ENCODE measurements at places on chromosomes 1 and 21. TPM values are rescaled to one million over a fixed set of nuclear protein-coding genes. Genes with fewer than 3 reads are reported as not detected.

DNA sequence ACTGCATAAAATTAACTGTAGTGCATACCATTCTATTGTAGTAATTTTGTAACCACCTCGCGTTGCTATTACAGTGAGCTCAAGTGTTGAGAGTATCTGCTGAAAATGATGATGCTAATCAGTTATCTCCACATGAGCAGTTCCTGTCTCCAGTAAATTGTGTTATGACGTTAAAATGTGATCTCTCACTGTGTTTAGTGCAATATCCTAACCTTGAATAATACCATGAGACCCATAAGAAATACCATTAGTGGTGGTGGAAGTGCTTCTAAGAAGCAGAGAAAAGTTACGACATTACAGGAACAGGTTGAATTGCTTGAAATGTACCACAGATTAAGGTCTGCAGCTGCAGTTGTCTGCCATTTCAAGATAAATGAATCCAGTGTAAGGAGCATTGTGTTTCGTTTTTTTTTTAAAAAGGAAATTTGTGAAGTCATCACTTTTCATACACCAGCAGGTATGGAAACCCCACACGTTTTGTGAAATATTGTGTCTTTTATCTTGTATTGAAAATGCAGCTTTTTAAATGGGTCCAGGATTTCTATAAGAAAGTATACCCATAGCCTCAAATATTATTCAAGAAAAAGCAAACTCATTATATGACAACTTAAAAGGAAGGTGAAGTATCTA, 72.5 kb downstream of the ANGPTL1 start:
- no peak overlapping the region for H3K4me3 ChIP-seq
- no peaks in the 10 kb centered on the region for H3K36me3 ChIP-seq
- H3K27ac ChIP-seq: no peak overlapping the region
- no peaks in the 10 kb centered on the region for H3K27me3 ChIP-seq
- H3K4me1 ChIP-seq: no peaks in the 10 kb centered on the region
- no peak for DNase-seq

SRGAP2C gene
- 18.1 TPM for total RNA-seq

ADAR gene
- 223 TPM for total RNA-seq

OR2T33 gene
- not detected for total RNA-seq

- no peak overlapping the region for H3K4me3 ChIP-seq
- peaks cover 75% of the 10 kb centered on the region for H3K4me1 ChIP-seq
- no peak overlapping the region for H3K27ac ChIP-seq
- no peaks in the 10 kb centered on the region for H3K36me3 ChIP-seq
Observed at GRCh38 chr1:66278260-66279021, 255.5 kb upstream of the SGIP1 start.

GRCh38 chr1:209675565-209676154, 448 bp downstream of the G0S2 start:
- peaks cover 9% of the 10 kb centered on the region for H3K27me3 ChIP-seq
- H3K36me3 ChIP-seq: no peaks in the 10 kb centered on the region
- H3K4me1 ChIP-seq: peaks cover 25% of the 10 kb centered on the region
- H3K4me3 ChIP-seq: peak overlapping the region; percentile 46
- no peak overlapping the region for H3K27ac ChIP-seq

F5 gene
- total RNA-seq: 72.2 TPM

DNA sequence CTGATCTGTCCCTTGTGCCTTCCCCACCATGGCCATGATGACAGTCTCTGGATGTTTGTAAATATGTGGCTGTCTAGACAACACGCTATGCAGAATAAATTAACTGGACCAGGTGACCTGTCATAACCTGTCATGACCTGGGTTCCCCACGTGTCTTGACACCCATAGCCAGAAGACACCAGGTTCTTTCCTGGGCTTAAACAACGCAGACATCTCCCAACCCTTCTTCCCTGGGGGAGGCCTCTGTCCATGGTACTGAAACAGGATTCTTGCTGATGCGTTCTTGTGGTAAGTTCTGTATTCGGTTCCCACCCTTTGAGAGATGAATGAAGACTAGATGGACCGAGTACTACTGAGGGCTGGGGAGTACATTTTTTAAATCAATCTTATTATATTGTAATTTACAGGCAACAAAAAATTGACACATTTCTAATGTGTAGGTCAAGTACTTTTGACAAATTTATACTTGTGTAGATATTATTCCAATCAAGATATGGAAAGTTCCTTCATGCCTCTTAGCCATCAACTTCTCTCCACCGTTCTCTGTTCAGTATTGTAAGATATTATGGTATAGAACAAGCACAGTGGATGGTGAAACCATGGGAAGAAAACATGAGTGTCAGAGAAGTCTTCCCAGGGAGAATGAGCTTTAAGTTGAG, 738.8 kb downstream of the PTPRU start:
- no peak overlapping the region for H3K4me3 ChIP-seq
- H3K27me3 ChIP-seq: no peaks in the 10 kb centered on the region
- H3K36me3 ChIP-seq: no peaks in the 10 kb centered on the region
- no peaks in the 10 kb centered on the region for H3K4me1 ChIP-seq

DNA sequence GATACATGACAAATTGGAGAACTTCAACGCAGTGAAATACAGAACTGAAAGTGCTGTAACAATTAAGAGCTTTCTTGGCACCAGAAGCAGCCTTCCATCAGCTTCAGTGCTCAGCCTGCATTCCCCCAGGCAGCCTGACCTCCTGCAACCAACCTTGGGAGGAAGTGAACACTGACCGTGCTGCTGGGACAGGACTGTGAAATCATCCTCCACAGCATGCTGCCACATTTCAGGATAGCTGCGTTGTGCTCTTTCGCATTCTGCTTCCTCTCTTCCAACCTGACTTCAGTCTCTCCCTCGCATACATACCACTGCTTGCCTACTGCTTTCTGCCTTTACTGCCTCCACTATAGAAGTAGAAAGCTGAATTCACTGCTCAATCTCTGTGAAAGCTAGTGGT, 388.6 kb downstream of the RWDD3 start:
- no peak for DNase-seq
- H3K4me3 ChIP-seq: no peak overlapping the region
- H3K36me3 ChIP-seq: no peaks in the 10 kb centered on the region
- no peaks in the 10 kb centered on the region for H3K27me3 ChIP-seq
- H3K4me1 ChIP-seq: no peaks in the 10 kb centered on the region

FCGR1A gene
- total RNA-seq: not detected

GRCh38 chr1:10060311-10061100, 27.7 kb downstream of the UBE4B start:
- no peak for DNase-seq
- H3K27ac ChIP-seq: no peak overlapping the region
- no peak overlapping the region for H3K4me3 ChIP-seq
- no peaks in the 10 kb centered on the region for H3K27me3 ChIP-seq
- H3K4me1 ChIP-seq: no peaks in the 10 kb centered on the region
- H3K36me3 ChIP-seq: no peaks in the 10 kb centered on the region

DNA sequence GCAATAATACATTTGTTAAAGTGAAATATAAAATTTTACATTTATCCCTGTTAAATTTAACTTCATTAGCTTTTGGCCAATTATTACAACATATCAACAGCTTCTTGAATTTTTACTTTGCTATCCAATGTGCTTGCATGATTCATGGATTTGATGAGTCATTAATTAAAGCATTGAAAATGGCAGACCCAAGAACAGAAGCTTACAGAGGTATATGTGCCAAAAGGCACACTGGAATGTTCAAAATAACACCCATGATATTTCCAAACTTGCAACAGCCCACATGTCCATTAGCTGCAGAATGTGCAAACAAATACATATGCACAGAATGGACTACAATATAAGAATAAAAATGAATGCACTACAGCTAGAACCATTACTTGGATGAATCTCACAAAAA, 76.4 kb upstream of the MAN1A2 start:
- H3K36me3 ChIP-seq: no peaks in the 10 kb centered on the region
- H3K4me1 ChIP-seq: no peaks in the 10 kb centered on the region
- no peaks in the 10 kb centered on the region for H3K27me3 ChIP-seq
- DNase-seq: no peak
- no peak overlapping the region for H3K27ac ChIP-seq

GRCh38 chr1:110605901-110606656, at the start of gene KCNA2:
Gene KCNA2, minus strand, starts transcription at chr1:110606358. Its CDS starts 1,576 bp downstream, at chr1:110604782.
- H3K36me3 ChIP-seq: no peaks in the 10 kb centered on the region
- H3K4me3 ChIP-seq: peak within 1 kb of the TSS; percentile 55
- peaks cover 40% of the 10 kb centered on the region for H3K27me3 ChIP-seq
- peaks cover 13% of the 10 kb centered on the region for H3K4me1 ChIP-seq

DNA sequence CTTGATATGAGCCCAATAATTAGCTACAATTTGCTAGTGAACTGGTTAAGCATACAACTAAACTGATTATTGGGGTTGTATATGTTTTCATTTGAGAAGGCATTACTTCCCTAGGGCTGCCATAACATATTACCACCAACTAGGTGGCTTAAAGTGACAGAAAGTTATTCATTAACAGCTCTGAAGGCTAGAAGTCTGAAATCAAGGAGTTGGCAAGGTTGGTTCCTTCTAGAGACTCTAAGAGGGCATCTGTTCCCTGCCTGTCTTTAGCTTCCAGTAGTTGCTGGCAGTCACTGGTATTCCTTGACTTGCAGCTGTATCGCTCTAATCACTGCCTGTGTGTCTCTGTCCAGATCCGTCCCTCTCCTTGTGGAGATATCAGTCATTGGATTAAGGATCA, 86.3 kb downstream of the LHX9 start:
- no peaks in the 10 kb centered on the region for H3K36me3 ChIP-seq
- H3K27me3 ChIP-seq: no peaks in the 10 kb centered on the region
- H3K27ac ChIP-seq: no peak overlapping the region
- H3K4me1 ChIP-seq: no peaks in the 10 kb centered on the region
- no peak for DNase-seq

DNA sequence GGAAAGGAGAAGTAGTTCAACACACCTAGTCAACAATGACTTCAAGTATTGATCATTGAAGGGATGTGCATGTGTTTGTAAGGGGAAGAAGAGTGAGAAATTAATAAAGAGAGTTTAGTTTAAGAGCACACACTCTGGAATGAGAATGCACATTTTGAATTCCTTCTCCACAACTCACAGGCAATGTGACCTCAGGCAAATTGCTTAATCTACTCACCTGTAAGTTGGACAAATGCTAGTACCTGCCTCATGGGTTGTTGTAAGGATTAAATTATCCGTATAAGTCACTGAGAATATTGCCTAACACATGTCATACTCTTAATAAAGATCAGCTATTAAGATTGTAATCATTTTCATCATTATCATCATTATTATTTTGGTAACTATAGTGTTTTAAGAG, 204.0 kb upstream of the NFIA start:
- H3K27me3 ChIP-seq: no peaks in the 10 kb centered on the region
- no peak overlapping the region for H3K4me3 ChIP-seq
- DNase-seq: no peak
- no peaks in the 10 kb centered on the region for H3K36me3 ChIP-seq
- no peak overlapping the region for H3K27ac ChIP-seq

GRCh38 chr1:205449750-205450443, 5.9 kb downstream of the BLACAT1 start:
- DNase-seq: no peak
- no peaks in the 10 kb centered on the region for H3K4me1 ChIP-seq
- no peak overlapping the region for H3K4me3 ChIP-seq
- H3K27ac ChIP-seq: peak overlapping the region; percentile 51

DNA sequence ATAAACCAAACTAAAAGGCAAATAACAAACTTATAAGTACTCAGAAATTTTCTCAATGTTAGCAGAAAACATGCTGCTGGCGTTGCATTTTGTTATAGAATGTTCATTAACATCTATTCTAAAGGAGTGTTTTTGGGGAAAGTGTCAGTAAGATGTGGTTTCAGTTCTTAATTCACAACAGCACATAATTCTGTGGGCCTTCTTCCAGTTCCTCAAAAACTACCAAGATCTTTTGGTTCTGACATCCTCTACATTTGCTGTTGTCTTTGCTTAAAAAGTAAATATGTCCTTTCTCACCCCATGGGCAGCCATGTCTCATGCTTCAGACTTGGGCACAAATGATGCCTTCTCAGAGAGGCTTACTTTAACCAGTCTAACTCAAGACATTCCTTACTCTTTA, 152.5 kb downstream of the CDC7 start:
- H3K27me3 ChIP-seq: no peaks in the 10 kb centered on the region
- no peak for DNase-seq
- no peaks in the 10 kb centered on the region for H3K36me3 ChIP-seq
- no peak overlapping the region for H3K4me3 ChIP-seq
